ENCODE measurements at places on chromosomes 12 and 14. TPM values are rescaled to one million over a fixed set of nuclear protein-coding genes. Genes with fewer than 3 reads are reported as not detected.

ALG10B gene
- 9.6 TPM for total RNA-seq

CDKN1B gene
- 135 TPM for total RNA-seq

- no peak for DNase-seq
Observed at GRCh38 chr12:12467688-12468261, 94.9 kb downstream of the DUSP16 start.

- no peak for DNase-seq
Observed at GRCh38 chr14:73286598-73286997, 49.3 kb downstream of the PAPLN start.

- no peak for DNase-seq
Observed at GRCh38 chr12:131349397-131350127, 361.3 kb upstream of the SFSWAP start.

- no peak for DNase-seq
Observed at GRCh38 chr14:103021684-103022001, 35.7 kb downstream of the CDC42BPB start.

KANSL2 gene
- total RNA-seq, result 62.1 TPM

- DNase-seq, result no peak
Observed at GRCh38 chr12:108066583-108067577, 62.2 kb upstream of the WSCD2 start.

DNA sequence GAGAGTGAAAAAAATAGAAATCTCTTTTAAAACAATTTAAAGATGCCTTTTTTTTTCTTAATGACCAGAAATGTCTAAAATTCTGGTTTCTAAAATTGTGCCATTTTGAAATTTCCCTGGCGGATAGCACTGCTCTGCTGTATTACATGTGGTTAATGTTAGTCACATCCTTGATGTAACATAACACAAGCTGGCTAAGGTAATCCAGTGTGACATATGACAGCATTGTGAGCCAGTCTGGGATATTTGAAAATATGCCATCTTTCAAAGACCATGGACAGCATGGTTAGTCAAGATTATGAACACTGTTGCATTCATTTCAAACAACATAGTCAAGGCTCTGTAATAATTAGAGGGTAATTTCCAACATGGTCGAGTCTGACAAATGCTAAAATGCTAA lies 133.2 kb downstream of the ALX1 start:
- DNase-seq, result no peak

GRCh38 chr12:116130431-116130830 lies 147.1 kb downstream of the MED13L start:
- DNase-seq, result no peak

- DNase-seq, result peak; percentile 44
Observed at GRCh38 chr14:75831455-75831854, 150.3 kb downstream of the TGFB3 start.

DNA sequence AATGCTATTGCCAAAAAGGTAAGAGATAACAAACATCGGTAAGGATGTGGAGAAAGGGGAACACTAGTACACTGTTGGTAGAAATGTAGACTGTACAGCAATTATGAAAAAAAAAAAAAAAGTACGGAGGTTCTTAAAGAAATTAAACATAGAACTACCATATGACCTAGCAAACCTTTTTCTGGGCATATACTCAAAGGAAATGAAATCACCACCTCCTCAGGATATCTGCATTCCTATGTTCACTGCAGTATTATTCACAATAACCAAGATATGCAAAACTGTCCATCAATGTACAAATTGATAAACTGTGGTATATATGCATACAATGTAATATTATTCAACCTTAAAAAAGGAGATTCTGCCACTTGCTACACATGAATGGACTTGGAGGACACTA lies 60.7 kb downstream of the INSM2 start:
- no peak for DNase-seq

DNA sequence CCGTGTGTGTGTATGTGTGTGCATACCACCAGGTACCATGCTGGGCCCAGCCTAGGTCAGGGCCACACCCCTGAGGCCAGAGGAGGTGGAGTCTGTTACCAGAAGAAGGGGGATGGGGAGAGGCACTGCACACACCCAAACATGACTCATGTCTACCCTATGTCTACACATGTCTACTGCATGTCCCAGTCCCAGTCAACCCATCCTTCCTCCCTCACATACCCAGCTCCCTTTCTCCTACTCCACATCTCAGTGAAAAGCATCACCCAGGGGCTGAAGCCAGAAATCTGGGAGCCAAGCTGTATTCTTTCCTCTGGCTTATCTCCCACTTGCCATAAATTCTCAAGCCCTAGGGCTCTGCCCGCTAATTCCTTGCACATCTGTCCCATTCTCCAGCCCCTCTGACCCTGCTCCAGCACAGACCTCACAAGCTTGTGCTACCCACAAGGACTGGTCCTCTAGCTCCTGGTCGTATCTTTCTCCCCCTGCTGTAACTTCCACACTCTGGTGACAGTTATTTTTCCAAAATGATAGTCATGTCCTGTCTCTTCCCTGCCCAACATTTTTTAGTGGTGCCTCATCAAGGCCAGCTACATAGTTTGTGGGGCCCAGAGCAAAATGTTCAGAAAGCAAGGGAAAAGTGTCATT lies 18.0 kb upstream of the APPL2 start:
- no peak for DNase-seq

OASL gene
- total RNA-seq, result 48.6 TPM

DNA sequence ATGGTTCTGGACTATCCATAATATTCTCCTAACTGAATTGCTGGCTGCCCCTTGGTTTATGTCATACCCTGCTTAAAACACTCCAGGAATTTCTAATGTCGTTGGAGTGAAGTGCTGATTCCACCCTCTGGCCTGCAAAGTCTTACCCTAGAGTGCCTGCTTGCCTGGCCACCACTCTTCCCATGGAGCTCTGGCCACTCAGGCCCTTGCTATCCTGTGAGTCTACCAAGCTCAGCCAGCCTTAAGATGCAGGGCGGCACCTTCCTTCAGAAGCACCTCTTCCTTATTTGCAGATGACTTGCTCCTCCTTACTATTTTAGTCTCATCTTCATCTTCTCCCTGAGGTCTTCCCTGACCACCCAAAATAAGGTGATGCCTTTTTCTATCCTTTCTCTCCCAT lies 35.3 kb downstream of the SLC6A15 start:
- DNase-seq, result no peak

DNA sequence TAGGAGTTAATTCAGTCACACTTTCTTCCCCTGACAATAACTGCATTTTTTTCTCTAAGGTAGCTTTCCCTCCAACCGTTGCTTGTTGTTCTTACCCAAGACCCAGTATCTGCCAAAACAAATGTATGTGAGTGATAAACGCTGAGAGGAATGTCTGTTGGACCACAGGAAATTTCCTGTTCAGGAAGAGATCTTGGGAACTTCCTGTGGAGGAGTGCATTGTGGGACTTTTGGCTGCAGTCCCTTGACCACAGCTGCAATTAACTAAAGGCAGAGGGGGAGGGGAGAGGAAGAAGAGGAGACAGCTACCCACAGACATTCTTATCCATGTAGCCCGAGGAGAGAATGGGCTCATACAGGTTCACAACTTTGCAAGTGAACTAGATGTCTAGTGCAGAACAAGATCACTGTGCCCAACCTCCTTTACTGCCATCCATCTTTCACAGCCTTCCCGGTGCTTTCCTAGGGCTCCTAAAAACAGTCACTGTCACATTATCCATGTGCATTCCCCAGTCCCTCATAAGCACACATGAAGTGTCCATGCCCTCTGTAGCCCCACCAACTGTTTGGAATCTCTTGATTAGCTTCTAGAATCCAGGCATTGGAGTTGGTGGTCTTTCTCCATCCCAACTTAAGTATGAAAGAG lies 149.5 kb downstream of the ETV6 start:
- DNase-seq, result no peak

GRCh38 chr14:72500234-72500838 lies 393.6 kb downstream of the DPF3 start:
- no peak for DNase-seq

IGF1 gene
- 1.3 TPM for total RNA-seq

DNA sequence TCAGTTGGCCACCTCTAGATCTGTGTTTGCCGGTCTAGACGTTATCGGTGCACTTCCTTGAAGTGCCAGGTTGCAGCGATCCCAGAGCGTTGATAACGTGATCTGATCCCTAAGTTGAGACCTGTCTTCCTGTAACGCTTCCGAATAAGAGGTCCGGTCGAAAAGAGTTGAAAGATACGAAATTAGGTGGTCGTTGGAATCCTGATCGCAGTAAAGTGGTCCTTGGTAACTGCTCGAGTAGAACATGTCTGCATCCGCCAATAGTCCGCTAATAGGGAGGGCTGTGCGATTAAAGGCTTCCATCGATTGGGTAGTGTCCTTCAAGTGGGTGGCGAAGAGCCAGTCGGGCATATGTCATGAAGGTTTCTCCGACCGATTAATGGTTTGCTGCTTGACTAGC lies 2.7 kb downstream of the SRSF5 start:
- no peak for DNase-seq

RABGGTA gene
- total RNA-seq, result 42.1 TPM

TAS2R8 gene
- total RNA-seq, result not detected

GRCh38 chr14:22003461-22003860 lies 329.8 kb upstream of the OR4E1 start:
- DNase-seq, result peak; percentile 42

DNA sequence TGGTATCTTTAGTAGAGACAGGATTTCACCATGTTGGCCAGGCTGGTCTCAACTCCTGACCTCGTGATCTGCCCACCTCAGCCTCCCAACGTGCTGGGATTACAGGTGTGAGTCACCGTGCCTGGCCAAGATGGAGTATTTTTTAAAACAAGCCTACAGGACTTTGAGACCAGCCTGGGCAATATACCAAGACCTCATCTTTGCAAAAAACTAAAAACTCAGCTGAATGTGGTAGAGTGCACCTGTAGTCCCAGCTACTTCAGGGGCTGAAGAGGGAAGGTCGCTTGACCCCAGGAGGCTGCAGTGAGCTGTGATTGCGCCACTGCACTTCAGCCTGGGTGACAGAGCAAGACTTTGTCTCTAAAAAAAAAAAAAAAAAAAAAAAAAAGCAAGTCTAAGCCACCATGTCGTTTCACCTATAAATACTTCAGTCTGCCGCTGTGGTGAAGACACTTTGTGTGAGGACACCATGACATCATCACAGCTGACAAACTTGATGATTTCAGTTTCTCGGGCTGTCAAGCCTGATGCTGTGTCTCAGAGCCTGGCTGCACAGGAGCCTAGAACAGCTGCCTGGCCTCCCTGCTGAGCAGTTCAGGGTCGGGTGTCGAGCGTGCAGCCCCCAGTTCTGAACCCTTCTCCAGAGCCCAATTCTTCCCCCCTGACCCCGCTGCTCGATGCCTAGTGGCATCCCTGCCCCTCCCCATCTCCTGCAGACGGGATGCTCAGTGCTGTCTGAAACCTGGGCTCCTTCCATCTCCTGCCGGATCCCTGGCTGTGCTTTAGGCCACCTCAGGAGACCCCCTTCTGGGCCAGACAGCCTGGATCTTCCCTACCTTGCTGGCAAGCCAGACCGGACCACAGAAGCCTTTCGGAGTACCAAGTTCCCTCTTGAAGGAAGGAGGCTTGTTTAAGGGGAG lies 119.2 kb upstream of the EVL start:
- no peak for DNase-seq

DNA sequence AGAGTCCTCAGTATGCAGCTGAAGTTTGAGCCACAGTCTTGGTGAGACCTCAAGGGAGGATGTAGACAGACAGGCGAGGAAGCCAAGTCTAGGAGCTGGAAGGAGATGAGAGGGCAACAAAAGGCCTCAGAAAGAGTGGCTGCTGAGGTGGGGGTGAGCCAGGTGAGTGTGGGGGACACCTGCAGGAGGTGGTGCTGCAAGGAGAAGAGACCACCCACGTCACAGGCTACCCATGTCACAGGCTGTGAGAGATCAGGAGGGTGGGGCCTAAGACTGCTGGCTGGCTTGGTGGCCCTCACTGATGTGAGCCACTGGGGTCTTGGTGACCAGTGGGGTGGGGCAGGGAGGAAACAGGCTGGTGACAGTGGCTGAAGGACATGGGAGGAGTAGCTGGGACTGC lies 97.3 kb downstream of the KIF26A start:
- no peak for DNase-seq

DPPA3 gene
- total RNA-seq, result not detected

- DNase-seq, result no peak
Observed at GRCh38 chr14:82850576-82850975, 1316.9 kb upstream of the SEL1L start.

WDR89 gene
- total RNA-seq, result 23.1 TPM

DNA sequence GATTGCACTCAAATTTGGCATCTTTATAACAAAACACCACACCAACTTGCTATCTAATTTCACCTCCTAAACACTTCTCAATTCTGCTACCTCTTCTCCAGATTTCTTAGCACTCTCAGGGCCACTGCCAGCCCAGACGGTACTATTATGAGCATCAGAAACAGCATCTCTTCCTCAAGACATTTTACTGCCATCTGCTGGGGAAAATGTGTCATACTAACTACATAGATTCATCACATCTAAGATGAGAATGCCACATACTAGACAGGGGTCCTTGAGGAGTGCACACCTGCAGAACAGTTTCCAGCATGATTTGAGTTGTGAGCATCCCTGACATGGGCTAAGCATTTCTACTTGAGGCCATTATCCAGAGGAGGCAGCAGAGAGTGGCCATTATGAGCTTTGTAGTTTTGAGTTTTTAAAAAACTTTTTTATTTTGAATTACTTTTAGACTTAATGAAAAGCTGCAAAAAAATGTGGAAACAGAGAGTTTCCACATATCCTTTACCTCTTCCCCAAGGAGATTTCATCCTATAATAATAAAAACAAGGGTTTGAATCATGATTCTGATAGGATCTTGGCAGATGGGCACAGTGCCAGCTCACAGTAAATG lies 15.1 kb upstream of the GRIP1 start:
- no peak for DNase-seq

DNA sequence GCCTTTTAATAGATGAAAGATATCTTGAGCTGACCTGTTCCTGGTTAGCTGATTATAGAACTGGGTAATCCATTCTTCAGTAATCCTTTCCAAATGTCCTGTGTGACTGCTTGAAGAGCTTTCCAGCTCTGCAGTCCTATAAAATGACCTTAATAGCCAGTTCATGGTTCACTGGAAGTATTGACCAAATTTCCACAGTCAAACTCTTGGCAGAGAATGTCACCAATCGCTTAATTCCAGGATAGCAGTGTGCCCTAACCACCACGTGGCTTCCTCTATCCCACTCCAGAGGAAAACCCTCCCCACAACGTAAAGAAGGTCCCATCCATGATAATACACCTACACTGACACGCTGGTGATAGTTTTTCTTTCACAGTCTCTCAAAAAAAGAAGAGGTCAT lies 17.4 kb downstream of the PRKAB1 start:
- no peak for DNase-seq

RNASE3 gene
- total RNA-seq, result not detected

DNA sequence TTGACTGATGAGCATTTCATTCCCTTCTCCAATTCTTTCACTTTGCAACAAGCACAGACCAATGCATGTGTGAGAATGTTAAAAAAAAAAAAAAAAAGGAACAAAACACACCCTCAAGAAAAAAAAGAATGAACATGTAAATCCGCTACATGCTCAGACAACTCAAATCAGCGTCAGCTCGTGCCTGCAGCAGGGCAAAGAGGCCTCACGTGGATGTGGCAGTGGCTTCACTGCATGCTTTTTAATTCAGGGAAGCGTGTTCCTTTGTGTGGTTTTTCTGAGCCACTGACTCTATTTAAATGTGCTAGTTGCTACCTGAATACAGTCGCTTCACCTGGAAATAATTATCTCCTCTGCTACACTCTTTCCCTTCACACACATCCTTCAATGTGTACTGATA lies 55.1 kb downstream of the PPP1R36 start:
- DNase-seq, result no peak

GRCh38 chr12:50052964-50053363 lies 4.4 kb upstream of the ASIC1 start:
- no peak for DNase-seq

GRCh38 chr14:69363055-69363454 lies 35.0 kb downstream of the ERH start:
- no peak for DNase-seq

GRCh38 chr14:49114161-49114893 lies 471.9 kb downstream of the RPS29 start:
- DNase-seq, result no peak

Measured in activated naive CD8-positive, alpha-beta T cell treated with anti-CD3 and anti-CD28 coated beads, Interleukin-2, amount 10 ng/mL, durations not matched to agents 7 days and 5 days (primary cell).